NCI-H1930 (cell line): ENCODE measurements at places on chromosomes 7 and 10.

GRCh38 chr10:130483691-130484467 lies 347.7 kb downstream of the GLRX3 start:
- DNase-seq = no peak

DNA sequence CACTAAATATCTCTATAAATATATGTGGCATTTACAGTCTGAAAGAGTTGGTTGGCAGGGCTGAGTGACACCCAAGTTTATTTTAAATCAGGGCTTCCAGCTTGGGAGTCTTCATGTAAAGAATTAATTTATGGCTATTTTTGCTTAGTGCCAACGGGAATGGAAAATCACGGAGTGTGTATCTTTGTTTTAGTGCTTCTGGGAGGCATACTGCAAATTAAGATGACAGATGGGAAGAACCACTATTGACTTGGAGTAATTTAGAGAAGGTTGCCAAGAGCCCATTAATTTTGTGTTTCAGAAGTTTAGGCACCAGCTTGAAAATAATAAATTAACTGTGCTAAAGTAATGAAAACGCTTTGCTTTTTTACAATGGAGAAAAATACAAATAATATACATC lies 135.2 kb downstream of the GPR37 start:
- DNase-seq = no peak

GRCh38 chr7:30652132-30652531 lies 30.1 kb downstream of the CRHR2 start:
- no peak for DNase-seq

- no peak for DNase-seq
Observed at GRCh38 chr7:33040803-33041516, 21.6 kb downstream of the NT5C3A start.

DNA sequence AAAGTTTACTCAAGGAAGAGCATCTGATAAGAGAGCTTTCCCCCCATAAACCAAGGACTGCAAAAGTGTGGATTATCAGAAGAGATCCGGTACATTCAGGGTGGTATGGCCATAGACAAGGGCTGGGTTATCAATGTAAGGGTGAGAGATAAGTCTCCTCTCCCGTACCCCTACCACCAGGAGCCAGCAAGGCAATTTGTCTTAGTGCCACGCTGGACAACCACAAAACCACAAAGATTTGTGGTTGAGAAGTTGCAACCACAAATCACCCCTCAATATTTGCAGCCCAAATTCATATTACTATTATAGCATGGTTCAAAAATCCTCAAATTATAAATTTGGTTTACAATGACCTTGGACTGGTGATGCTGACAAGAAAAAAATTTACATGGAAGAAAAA lies 2.3 kb upstream of the ZSCAN25 start:
- no peak for DNase-seq

- no peak for DNase-seq
Observed at GRCh38 chr10:75932921-75933320, 501.5 kb downstream of the LRMDA start.

DNA sequence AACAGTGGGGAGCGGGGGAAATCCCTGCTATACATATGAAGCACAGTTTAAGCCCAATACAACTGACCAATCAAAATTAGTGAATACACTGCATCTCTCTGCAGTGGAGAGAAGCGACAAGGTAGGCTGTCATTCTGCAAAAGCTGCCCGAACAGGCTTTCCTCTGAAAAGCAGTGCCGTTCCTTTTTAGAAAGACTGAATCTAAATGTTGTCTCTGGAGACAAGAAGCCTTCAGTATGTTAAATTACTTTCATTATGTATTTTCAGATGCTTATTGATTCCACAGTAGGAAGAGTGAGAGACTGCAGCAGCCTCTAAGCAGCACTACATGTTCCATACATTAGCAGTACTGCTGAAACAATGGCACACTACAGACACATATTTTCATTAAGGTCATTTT lies at the start of gene GPR22:
GPR22 (plus strand) TSS at position 129 of the 400 bp plus-strand sequence. CDS start 4,004 bp downstream, outside the sequence.
- peak; percentile 50 for DNase-seq

DNA sequence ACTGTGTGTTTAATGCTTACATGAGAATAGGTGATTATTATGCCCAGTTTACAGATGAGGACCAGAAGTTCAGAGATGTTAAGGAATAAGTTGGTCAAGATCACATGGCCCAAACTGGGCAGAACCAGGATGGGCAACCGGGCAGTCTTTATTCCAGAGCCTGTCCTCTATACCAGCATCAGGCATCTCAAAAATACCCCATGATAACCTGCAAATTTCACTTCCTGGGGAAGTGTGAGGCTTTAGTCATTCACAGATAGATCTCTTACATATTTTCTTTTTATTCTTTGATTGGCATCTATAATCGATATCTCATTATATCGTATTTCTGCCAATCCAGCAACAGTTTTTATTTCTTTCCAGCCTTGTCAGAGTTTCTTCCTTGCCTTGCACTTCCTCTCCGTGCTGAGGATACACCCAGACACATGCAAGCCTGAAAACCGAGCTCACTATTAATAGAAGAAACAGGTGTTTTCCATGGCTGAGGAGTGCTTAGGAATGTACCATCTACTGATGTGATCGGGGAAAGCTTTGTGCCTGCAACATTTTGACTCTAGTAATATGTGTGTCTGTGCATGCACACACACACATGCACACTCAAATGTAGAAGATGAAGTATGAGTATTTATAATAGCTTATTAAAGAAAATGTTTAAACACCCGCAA lies 82.4 kb downstream of the CREM start:
- no peak for DNase-seq

GRCh38 chr10:110101464-110102144 lies 93.8 kb downstream of the ADD3 start:
- DNase-seq = no peak

- no peak for DNase-seq
Observed at GRCh38 chr7:40194745-40195144, 59.9 kb downstream of the SUGCT start.

DNA sequence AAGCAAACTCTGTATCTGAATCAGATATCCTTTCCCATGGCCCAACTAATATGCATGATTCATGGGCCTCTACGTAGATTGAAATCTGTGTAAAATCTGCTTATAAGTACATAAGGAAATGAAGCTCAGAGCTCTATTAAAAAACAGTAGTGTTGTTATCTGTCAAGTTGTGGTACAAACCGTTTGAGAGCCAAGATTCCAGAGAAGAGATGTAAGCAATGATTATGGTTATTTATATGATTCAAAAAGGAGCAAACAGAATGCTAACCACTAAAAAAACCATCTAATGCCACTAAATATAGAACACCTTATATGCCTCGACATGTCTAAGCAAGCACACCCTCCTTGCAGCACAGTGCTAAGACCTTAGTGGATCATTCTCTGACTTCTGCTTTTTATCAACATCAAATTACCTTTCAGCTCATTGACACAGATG lies 26.6 kb downstream of the RPP38 start:
- DNase-seq = no peak

- DNase-seq = no peak
Observed at GRCh38 chr7:12391922-12392615, 11.6 kb downstream of the VWDE start.

DNA sequence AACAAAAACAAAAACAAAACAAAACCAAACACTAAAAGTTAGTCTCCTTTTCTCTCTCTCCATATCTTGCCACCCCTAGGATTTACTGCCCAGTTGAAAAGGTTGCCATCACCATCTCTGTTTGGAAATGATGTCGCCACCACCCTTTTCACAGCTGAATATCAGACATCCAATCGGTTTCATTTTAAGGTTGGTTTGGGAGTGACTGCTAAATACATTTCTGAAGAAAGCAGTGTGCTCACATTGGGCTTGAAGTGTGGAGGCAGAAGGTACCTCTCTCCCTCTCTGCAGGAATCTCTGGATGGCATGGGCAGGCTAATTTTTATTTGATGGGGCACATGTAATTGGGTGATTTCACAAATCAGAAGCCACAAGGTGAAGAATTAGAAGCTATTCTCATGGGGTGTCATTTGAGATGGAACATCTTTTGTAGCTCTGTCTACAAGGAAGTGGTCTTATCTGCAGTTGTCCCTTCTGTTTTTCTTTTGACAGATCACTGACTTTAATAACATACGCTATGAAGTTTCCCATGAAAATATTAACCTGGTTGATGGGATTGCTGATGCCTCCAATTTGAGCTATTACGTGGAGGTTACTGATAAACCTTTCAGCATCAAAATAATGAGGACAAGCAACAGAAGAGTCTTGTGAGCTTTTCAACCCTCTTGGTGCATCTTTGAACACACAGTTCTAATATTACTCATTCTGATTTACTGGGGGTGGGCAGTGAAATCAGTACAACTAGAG lies 20.1 kb downstream of the MGAM2 start:
- DNase-seq = no peak

- DNase-seq = no peak
Observed at GRCh38 chr7:159105832-159106811, 38.5 kb downstream of the VIPR2 start.

- DNase-seq = no peak
Observed at GRCh38 chr10:16259726-16260125, 177.1 kb upstream of the PTER start.

DNA sequence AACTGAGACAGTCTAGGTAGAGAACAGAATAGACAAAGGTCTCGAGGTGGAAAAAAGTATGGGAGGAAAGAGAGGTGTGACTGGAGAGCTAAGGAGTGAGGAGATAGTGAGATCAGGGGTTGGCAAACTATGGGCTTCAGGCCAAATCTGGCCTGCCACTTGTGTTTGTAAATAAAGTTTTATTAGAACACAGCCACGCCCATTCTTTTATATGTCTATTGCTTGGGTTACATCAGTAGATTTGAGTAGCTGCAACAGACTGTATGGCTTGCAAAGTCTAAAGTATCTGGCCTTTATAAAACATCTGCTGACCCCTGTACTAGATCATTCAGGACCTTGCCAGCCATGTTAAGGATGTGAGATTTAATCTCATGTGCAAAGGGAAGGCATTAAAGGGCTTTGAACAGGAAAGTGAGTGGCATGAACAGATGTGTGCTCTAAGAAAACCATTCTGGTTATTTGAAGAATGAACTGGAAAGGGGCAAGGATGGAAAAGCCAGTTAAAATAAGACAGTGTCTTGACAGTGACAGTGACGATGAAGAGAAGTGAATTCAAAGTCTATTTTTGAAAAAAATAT lies 240.3 kb downstream of the RNLS start:
- no peak for DNase-seq

DNA sequence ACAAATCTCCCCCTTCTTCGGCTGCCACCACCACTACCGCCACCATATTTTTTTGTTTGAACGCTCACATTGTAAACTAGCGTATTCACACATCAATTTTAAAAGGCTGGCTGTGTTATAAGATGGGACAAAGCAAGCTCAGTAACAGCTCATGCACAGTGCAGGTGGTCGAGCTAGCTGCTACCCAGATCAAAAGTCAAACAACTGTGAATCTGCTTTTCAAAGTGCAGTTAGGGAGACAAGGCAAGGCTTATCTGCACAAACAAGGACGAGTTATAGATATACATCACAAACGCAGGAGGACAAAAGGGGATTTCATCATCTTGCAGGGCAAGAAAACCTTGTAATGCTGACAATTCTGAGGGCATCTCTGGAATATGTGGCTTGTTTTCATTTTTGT lies 231.6 kb downstream of the VTI1A start:
- DNase-seq = peak; percentile 17

DNA sequence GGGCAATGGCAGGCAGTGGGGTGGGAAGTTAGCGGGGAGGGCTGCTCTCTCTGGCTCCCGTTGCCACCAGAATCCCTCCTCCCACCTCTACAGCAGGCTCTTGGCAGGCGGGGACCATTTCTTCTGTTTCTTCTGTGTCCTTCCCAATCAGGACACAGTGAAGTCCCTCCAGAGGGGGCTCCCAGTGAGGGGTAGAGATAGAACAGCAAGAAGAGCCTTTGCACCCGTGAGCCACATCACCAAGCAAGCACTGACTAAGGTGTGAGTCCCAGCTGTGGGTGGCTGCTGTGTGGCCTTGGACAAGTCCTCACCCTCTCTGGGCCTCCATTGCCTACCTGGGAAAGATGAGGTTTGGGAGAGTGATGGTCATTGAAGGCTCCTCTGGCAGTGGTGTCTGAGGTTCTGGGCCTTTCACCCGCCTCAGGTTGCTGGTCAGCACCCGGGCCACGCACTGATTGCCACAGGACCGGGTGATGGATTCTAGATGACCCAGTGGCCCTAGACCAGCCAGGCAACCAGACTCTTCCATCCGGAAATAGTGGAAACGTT lies 26.0 kb upstream of the PCBD1 start:
- no peak for DNase-seq

GRCh38 chr7:95200741-95201140 lies 123.6 kb downstream of the PON1 start:
- DNase-seq = no peak

DNA sequence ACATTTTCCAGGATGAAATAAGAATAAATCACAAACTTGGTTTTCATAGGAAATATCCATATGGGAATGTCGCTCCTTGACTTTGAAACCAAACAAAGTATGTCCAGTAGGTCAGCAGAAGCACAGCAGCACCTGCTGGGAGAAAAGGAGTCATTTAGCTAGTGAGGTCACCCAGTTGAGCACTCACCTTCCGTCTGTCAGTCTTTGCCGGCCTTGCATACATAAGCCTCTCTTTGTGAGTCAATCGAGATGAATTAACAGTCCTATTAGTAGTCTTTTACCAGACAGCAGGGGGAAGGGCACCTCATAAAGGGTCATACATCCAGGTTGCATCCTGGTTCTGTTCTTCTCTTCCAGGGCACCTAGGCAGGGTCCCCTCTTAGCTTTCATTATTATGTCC lies 232.5 kb upstream of the FZD1 start:
- DNase-seq = no peak

DNA sequence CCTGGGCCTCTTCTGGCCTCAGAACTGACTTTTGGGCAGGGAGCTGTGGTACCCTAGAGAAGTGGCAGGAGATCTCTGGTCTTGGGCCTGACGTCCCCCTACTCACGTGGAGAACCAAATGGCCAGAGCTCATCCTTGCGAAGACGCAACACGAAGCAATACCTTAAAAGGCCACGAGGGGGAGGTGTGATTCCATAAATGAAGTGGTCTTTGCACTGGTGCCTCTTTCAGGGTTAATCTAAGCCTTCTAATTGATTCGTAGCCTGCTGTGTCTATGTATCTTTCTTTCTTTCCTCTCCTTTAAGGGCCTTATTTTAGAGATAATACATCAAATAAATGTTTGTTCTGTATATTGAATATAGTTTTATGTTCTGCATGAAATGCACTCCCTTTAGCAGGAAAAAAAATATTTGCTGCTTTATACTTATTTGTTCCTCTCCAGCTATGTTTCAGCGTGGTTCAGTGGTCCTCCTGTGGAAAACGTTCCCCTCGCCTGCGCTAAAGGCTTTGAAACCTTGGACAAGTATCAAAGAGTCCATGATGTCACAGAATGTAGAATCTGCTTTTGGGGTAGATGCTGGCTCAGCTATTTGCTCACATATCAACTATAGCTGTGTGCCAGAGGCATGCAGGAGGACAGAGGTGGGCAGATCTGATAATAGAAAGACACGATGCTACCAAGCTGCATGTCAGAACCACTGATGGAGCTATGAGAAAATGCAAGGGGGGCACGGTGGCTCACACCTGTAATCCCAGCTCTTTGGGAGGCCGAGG lies 41.0 kb downstream of the STRA8 start:
- DNase-seq = peak; percentile 62

DNA sequence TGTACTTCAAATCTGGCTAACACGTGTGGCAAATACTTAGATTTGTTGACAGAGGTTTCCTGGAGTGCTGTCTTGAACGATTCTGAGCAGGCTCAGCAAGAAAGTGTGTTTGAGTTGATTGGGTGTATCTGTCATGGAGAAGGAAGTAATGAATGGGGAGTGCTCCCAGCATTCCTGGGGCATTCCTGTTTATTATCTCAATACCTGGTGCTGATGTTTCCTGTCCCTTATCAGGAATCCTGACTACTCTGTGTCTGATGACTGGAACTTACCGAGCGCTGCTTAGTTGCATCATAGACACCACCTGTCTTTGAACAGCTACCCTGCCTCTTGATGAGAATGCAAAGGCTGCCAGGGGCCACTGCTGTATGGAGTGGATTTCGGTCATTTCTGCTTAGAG lies 41.0 kb upstream of the TMEM248 start:
- DNase-seq = no peak
